ENCODE measurements at places on chromosomes 5 and 9.

GRCh38 chr9:73370053-73370452 is 218.4 kb downstream of the ANXA1 start:
- no peak for DNase-seq

- DNase-seq = no peak
Measured at GRCh38 chr9:131703697-131704096, 36.2 kb downstream of the RAPGEF1 start.

GRCh38 chr5:130109152-130109551 is 204.9 kb downstream of the CHSY3 start:
- no peak for DNase-seq

DNA sequence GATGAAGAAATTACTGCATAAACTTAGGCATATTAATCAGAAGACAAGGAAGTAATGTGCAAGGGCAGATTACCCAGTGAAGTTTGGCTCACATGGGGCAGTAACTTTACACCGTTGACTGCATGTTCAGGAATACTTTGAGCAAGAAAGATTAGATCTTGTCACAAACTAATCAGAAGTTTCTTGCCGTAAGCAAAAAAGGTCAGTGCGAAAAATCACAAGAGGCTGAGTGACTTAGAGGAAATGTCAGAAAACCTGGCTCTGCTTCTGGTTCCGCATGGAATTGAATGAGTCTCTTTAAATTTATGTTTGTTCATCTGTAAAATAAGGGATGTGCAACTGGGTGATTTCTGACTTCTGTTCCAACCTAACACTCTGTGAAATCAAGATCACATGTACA is 64.4 kb downstream of the PARP8 start:
- DNase-seq = no peak

GRCh38 chr9:119792242-119792641 is 423.0 kb upstream of the BRINP1 start:
- no peak for DNase-seq

DNA sequence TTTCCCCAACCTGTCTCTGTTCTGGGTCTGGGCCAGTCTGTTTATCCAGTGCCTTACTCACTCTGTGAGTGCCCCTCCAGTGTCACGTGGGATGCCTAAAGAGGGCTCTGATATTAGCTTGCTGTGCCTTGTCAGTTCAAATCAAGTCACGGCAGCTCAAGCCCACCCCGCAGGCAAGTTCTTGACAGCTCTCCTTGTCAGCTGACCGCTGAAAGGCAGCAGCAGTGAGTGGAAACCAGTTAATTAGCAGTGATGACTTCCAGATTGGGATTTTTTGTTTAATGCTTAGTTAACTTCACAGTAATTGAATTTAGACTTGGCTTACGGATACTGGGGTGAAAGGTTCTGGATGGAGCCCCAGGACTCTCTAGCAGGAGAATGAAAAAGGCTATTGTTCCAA is 210.1 kb downstream of the PSAT1 start:
- no peak for DNase-seq

DNA sequence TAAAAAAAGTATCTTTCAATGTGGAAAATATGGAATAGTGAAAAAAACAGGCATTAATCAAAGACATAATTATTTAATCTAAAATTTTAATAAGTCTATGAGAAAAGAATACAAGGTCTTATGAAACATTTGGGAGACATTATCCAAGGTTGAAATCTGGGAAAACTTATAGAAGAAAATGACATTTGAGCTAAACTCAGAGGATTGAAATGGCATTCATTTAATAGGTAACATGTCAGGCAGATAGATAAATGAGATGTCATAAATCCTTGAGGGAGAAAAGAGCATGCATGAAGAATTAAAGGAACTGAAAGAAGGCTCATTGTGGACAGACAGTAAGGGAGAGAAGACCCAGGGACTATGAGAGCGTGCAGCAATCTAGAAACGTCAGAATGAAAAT is 284.4 kb downstream of the PRR16 start:
- DNase-seq = no peak

GRCh38 chr5:96709152-96709821 is 47.1 kb downstream of the CAST start:
- DNase-seq = no peak

DNA sequence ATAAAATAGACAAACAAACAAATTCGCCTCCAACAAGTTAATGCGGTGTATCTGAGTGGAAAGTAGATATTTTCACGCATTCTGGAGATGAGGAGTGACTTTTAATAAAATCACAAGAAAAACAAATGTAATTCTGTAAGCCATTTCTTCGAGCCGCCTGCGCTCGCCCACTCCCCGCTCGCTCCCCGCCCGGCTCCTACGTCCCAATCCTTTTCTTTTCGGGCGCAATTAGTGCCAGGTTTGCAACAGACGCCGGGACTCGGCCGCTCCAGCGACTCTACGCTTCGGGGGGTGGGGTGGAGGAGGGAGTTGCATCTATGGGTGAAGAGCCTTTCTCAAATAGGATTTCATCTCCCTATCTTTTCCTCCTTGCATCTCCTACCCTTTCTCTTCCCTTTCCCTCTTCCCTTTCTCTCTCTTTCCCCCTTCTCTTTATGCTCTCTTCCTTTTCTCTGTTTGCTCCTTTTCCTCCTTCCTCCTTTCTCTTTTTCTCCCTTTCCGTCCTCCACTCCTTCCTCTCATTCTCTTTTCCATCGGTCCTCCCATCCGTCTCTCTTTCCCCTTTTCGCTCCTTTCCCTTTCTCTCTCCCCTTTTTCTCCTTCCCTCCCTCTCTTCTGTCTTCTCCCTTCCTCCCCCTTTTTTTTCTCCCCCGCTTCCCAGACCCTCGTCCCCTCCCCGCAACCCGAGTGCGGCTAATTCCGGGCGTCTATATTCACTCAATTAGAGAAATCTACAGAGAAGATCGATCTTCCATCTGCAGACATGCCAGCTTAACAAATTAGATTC is 6.1 kb upstream of the OTP start:
- no peak for DNase-seq

DNA sequence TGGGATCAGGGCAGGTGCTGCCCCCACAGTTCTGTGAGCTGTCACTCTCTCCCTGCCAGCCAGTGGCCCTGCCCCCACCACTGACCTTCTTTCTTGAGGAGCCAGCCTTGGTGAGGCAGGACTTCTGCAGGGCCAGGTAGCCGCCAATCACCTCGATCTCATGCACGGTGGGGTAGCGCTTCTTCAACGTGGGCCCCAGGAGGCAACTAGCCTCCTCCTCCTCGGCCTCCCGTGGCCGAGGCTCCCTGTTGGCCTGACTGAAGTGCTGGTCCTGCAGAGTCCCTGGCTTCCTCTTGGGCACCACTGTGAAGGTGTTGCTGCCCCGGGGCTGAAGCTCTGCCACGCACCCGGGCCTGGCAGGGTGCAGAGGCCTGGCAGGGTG is 1.6 kb downstream of the TPRN start:
- no peak for DNase-seq

DNA sequence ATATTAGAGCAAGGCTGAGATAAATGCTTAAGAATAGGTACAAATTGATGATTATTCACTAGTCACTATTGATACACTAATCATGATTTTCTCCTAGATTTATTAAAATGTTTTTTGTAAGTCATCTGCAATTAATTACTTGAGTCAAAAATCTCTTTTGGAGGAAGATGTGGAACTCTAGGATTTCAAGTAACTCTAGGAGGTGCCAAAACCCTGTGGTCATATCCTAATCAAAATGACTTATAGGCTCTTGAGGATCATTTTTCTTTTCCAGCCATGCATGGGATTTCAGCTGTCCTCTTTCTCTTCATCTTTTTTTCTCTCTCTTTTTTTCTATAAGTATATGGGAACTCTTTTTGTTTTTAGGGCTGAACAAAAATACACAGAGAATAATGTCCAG is 141.8 kb upstream of the CD180 start:
- no peak for DNase-seq

- no peak for DNase-seq
Measured at GRCh38 chr9:129777769-129778130, 24.9 kb upstream of the PTGES start.

GRCh38 chr5:14726066-14726838 is 61.7 kb downstream of the OTULIN start:
- no peak for DNase-seq

DNA sequence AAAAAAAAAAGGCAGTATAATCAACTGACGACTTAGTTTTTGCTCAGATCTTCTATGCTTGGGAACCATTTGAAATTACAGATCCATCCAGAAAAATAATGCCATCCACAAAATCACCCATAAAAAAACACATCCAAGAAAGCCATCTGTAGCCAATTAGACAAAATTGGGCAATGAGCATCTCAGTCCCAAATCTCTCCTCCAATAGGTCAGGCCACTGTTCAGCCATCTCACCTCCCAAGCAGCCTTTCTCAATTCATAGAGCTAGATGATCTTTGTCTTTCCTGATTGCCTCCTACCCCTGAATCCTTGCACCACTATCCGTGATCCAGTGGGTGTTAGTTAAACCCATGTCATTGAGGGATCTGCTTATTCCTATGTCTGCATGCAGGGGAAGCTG is 139.6 kb downstream of the SCAMP1 start:
- DNase-seq = no peak

- DNase-seq = no peak
Measured at GRCh38 chr5:65137631-65138030, 344.1 kb downstream of the ADAMTS6 start.

GRCh38 chr9:99866398-99866797 is 40.1 kb upstream of the STX17 start:
- DNase-seq = no peak

DNA sequence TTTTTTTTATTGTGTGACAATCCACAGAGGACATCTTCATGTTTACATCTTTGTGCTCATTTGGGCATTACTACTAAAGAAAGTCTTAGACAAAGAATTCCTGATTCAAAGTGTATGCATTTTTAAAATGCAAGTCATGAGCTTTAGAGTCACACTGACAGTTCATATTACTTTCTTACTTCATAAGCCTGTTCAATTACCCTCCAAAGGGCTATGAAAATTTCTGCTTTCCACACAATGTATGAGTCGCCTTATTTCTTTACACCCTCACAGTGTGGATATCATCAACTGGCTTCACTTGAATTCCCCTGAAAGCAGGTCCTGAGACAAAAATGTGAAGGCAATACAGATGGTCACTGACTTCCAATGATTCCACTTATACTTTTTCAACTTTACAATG is 280.4 kb upstream of the PTGER4 start:
- no peak for DNase-seq

DNA sequence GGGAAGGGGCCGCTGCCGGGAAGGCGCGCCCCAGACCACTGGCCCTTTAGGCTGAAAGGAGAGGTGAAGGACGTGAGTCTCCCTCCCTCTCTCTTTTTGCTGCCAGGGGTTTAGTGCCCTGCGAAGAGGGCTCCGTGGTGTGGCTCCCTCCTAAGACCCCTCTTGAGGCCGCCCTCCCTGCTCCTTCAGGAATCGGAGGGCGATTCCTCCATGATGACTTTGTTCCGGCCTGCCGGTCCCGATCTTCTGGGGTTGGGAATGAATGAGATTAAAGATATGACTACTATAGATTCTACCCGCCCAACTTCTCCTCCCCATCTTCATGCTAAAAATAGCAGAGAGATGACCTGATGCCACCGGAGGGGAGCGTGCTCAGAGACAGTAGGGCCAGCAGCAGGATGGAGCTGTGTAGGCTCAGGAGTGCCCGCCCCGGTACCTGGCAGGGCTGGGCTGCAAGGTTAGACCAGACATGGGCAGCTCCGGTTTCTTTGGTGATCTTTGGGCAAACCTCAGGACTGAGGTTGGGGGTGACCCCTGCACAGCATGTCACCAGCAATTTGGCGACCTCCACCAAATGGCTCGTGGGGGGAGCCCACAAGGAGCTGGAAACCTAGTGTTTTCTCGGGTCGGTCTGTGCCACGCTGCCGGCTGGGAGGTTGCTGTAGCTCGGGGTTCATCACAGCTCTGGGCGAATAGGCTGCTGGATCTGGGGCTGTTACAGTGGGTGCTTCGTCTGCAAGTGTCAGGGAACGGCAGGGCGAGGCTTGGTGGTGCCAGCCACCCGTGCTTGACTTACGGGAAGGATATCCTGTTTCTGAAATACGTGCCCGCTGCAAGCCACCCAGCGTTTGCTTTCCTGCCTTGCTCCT is 1.7 kb downstream of the OLFM1 start:
- no peak for DNase-seq

DNA sequence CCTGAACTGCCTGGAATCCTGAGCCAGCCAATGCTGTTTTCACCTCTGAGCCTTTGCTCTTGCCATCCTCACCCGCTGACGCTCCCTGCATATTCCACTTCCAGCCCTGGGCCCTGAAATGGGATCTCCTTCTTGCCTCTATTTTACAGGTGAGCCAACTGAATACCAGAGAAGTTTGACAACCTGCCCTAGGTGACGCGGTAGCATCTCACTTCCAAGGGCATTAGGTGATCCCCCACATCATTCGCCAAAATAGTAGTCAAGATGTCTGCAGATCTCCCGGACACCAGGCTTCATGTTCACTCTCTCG is 43.5 kb downstream of the FOXI1 start:
- no peak for DNase-seq

DNA sequence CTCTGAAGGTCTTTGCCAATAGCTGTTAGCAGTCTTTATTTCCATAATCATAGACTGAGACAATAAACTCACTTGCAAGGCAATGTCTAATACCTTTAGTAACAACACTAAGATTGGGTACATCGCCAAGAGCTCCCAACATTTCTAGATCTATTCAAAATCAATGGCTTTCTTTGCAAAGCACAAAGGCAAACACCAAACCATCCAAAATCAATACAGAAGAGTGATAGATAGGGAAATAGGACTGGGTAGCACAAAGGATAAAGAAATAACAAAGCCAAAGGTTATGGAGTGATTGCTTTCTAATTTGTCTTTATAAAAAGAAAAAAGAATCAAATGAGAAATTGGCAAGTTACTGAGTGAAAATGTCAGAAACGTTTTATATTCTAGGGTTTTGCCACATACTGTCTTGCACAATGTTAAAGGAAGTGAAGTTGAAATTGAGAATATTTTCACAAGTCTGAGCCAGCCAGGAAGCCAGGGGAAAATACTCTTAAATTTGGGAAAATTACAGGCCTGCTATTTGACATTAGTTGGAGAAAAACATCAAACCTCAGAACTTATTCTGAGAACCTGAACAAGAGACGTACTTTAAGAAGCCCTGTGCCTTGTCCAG is 53.3 kb upstream of the LHFPL2 start:
- no peak for DNase-seq

DNA sequence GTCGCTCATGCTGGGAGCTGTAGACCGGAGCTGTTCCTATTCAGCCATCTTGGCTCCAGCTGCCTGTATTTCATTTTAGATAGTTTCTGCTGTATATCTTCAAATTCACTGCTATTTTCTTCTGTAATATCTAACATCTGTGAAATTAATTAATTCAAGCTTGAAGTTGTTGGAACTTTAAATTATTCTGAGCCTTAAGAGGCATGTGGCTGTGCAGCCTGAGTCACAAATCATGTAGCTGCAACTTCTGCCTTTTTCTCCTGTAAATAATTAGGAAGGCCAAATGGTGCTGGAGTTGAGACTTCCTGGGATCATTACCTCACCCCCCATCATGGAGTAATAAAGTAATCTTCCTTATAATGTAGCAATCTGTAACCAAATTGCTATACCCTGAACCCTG is 183.3 kb upstream of the PCSK5 start:
- DNase-seq = no peak

- no peak for DNase-seq
Measured at GRCh38 chr9:37938121-37938891, 34.4 kb upstream of the SLC25A51 start.
